Islet precursor cell (in vitro differentiated cells): ENCODE measurements at places on chromosomes 4 and X.
A peak's percentile ranks its signal among the peaks of the same experiment; 100 is the strongest.

GRCh38 chrX:13110433-13111324, 66.3 kb upstream of the FAM9C start:
- peak; percentile 71 for DNase-seq

DNA sequence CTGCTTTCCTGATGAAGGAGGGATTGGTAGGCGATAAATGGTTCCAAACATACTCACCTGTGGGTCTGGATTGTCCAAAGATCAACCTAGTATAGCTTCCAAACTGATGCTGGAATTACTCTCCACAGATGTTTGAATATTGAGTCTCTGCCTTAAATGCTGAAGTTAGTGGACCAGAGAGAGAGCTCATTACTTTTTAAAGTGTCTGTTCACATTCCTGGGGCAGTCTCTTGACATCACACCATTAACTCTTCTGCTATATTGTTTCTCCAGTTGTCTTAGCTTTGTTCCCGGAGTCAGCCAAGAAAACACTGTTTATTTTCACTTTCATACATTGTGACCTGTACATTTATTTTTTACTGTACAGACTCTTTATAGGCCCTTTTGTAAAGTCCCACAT, 35.4 kb downstream of the ARHGEF38 start:
- no peak for DNase-seq

DNA sequence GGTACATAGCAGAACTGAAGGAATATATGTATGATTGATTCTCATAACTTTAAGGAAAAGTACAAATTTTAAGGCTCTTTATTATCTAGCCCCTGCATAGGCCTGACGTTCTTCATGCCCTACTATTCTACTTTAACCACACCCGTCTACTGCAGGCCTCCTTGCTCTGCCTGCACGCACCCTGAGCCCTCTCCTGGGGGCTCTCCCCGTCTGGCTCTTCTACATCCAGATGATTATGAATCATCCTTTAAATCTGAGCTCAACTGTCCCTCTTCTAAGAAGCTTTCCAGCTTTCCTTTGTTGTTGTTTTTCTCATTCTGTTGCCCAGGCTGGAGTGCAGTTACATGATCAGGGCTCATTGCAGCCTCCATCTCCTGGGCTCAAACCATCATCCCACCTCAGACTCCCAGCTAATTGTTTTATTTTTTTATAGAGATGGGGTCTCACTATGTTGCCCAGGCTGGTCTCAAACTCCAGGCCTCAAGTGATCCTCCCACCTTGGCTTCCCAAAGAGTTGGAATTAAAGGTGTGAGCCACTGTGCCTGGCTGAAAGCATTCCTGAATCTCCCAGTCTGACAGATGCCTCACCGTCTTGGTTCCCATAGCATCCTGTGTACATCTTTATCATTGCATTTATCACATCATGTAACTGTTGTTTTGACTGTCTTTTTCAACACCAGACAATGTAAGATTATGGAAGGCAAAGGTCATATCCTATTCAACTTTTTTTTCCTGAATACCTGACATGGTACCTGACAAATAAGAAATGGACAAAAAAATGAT, 89.2 kb downstream of the WDFY3 start:
- peak; percentile 66 for DNase-seq

GRCh38 chr4:164508097-164508496, 245.8 kb upstream of the SMIM31 start:
- no peak for DNase-seq

DNA sequence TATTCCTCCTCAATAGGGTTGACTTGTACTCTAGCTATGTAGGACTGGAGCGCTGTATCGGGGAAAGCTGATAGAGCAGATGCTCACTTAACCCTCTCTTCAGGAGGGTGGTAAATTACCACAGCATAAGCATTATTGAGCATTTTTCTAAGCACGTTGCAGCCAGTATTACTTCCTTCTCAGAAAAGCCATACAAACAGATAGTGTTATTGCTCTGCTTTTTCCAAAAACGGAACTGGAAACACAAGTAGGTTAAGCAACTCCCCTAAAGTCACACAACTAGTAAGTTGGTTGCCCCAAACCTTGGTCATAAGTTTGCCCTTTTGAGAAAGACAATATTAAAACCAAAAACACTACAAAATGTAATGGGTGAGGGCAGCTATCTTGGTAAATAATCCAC, 73.9 kb downstream of the REELD1 start:
- DNase-seq = no peak

DNA sequence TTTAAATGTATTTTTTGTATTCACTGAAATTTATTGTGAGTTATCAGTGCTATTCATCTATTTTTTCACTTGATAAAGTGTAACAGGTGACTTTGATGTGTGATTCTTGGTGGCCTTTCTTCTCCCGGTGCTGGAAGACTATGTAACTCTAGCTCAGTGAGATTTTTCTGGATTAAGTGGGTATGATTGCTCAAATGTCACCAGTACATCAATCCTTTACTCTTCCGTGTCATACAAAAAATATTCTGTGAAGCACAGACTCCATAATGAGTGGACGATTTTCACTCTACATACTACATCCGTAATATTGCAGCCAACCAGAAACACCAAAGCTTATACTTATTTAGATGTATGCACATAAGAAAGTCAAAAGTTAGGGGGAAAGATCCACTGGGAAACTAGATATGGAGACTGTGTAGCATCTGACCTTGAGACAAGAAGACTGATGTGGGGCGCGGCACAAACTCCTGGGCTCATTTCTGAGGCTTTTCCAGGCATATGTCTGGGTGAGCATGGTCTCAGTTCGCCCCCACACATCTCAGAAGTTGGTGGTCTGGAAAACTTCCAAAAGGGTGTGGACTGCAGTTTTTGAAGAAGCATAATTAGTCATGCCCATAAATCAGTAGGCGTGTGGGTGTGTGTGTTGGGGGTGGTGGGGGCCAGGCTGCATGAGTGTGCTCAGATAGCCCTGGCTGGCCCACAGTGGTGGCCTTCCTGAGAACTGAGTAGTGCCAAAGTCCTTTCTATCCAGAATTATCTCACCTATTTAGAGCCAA, 53.9 kb upstream of the TENM3 start:
- peak; percentile 83 for DNase-seq
